ENCODE measurements at places on chromosomes 16 and 17.

DNA sequence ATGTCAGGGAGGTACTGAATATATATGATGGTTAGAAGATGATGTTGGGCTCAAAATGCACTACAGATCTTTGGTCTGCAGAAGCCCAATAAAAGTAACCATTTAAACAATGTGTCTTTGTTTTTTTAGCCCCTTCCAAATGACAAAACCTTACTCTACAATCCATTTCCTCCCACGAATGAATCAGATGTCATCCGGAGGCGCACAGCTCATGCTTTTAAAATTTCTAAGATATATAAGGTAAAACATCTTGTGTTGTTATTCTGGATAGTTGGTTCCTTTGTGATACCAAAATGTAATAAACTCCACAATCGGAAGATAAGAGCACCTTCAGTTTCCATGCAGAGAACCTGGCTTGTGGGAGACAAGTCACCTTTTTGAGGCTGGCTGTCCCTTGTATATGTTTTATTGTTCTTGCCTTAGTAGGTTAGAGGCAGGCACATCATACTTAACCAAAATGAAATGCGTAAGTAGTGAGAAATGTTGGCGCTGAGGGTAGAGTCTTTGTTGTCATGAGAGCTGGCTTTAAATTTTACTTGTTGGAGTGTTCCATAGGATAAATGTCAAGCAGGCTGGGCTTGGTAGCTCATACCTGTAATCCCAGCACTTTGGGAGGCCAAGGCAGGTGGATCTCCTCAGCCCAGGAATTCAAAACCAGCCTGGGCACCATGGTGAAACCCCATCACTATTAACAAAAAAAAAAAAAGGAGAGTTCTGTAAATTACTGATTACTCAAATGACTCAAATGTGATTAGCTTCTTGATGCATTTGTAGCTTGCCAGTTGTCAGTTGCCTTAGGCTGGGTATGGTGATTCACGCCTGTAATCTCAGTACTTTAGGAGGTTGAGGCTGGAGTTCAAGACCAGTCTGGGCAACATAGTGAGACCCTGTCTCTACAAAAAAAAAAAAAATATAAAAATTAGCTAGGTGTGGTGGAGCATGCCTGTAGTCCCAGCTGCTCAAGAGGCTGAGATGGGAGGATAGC is 19.7 kb upstream of the SNTB2 start:
- no peak for DNase-seq

- DNase-seq, result no peak
These were observed 9.3 kb downstream of the CORO6 start for GRCh38 chr17:29613352-29613837.

DNA sequence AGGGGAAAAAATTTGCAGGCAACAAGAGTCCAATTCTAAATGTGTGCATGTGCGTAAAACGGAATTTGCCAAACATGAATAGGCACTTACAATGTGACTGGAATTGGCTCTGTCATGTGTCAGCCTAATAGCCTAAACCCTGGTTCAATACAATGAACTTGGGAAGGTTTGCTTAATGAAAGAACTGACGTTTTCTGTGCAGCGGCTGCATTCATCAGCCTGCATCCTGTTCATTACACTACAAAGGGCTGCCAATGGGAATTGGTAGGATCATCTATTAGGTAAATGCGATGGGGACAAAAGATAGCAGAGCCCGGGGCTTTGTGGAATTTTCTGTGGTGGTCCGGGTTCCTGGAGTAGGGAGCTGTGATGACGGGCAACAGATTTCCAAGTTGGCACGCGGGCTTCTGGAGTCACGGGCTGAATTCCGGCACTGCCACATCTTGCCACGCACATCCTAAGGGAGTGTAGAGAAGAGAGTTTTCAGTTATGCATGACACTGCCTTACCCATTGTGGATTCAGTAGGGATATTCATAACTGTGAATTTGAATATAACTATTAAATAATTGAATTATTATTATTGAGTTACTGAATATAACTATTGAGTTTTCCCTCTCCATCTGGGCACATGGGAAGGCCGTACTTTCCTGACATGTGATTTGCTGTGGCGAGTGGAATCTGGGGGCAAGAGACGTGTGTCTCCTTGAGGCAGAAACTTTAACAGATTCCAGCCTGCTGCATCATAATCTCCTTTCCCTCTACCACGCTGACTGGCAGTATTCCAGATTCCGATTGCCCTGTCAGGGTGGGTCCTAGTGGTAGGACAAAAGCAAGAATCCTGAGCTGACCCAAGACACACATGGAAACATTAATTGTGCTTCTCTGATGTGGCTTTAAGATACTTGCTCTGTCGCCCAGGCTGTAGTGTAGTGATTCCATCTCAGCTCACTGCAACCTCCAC is 565.6 kb downstream of the WWOX start:
- DNase-seq, result no peak

DNA sequence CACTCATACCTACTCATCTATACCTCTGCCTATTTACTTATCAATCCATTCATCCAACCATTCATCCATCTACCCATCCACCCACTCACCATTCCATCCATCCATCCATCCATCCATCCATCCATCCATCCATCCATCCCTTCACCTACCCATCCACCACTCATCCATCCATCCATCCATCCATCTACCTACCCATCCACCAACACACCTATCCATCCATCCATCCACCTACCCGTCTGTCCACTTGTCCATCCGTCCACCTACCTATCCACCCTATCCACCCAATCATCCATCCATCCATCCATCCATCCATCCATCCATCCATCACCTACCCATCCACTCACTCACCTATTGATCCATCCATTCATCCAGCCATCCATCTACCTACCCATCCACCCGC is 235.7 kb downstream of the GSG1L start:
- no peak for DNase-seq

GRCh38 chr17:17088541-17089525 is 46.6 kb downstream of the MPRIP start:
- no peak for DNase-seq

DNA sequence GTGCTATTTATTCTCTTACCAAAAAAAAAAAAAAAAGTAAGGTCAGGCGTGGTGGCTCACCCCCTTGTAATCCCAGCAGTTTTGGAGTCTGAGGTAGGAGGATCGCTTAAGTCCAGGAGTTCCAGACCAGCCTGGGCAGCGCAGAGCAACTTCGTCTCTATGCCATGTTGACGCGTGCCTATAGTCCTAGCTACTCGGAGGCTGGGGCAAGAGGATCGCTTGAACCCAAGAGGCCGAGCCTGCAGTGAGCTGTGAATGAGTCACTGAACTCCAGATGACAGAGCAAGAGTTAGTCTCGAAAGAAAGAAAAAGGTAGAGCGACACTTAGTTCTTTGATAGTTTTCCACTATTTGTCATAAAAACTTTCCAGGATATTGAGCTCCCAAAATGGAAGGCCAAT is 1.4 kb upstream of the TENT4B start:
- no peak for DNase-seq

GRCh38 chr17:45269912-45270311 is 8.0 kb upstream of the SPATA32 start:
- no peak for DNase-seq

DNA sequence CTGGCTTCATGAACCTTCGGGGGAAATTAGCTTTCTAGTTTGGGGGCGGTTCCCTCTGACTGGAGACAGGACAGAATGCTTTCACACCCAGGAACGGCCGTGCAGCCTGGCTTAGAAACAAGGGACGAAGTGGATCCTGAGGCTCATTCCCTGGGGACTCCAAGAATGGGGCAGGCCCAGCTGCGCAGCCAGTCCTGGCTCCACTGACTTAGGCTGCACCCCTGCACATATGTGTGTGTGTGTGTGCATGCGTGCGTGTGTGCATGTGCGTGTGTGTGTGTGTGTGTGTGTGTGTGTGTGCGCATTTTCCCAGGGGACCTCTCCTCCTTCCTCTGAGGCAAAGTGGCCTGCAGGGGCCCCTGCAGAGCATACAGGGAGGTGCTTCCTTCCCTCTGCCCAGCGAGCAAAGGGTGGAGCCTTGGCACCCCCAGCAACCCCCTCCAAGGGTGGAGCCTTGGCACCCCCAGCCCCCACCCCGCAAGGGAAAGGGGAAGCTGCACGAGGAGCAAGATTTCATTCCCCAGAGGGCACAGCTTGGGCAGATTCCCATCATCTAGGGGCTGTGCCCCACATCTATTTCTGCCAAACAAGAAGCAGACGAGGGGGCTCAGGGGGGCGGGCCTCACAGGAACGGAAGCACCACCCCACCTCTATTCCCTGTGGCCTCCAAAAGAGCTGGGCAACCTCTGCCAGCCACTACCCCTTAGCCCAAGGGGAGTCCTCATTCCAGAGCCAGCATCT is 97.6 kb upstream of the CBX4 start:
- peak; percentile 56 for DNase-seq

DNA sequence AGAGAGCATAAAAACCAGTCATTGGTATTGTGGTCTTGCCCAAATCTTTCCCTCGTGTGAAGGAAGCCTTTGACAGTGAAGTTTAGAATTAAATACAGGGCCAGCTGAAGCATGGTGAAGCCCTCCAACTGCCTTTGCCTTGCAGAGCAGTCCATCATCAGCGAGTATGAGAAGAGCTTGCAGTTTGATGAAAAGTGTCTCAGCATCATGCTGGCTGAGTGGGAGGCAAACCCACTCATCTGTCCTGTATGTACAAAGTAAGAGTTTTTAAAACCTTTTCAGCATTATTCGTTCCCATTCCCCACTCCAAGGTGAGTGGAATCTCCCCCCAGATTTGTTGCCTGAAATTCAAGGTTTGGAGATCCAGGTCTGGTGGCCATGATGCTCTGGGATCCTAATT is 5.8 kb downstream of the RPAIN start:
- no peak for DNase-seq

DNA sequence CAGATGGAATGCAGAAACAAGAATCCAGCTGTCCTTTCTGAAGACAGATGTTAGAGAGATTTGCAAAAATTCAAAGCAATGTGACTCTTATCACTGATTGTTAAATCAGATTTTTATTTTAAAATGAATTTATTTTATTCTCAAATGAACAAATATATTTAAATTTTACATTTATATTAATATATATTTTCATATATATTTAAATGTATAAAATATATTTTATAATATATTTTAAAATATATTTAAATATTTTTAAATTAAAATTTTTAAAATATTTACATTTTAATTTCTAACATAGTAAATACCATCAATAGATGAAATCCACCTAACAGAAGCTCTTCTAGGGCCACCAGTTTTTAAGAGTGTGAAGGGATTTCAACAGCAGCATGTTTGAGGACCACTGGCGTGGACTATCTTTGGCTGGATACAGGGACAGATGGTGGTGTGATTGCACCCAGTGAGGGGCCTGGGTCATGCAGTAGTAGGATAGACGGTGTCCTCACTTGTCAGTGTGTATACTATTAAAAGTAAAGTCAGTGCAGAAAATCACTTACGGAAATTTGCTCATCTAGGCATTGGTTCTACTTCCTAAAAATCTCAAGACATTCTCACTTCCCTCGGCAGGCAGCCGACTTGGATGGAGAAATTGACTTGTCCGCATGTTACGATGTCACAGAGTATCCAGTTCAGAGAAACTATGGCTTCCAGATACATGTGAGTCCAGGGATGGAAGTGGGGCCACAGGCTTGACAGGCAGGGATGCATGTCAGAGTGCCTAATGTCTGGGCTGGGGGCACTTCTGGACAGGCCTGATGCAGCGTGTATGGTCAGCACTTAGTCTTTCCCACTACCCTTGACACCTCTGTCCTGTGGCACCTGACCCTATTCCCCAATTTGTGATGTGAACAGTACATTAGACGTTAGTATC is 56.3 kb downstream of the PLD6 start:
- DNase-seq, result no peak

DNA sequence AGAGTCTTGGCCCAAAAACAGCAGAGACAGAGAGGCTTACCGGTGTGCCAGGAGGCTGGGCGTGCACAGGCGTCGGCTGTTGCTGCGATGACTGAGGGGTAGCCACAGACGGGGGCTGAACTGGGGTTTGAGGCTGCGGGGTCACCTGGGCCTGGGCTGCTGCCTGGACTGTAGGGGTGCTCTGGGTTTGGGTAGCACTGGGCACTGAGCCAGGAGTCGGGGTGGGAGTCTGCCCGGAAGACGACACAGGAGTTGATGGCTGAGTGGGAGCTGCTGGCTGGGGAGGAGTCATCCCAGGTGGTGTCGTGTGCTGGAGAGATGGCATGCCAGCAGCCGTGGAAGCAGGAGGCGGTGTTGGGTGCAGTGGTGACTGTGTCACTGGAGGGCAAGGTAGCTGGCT is 53.2 kb upstream of the TRAP1 start:
- DNase-seq, result no peak

DNA sequence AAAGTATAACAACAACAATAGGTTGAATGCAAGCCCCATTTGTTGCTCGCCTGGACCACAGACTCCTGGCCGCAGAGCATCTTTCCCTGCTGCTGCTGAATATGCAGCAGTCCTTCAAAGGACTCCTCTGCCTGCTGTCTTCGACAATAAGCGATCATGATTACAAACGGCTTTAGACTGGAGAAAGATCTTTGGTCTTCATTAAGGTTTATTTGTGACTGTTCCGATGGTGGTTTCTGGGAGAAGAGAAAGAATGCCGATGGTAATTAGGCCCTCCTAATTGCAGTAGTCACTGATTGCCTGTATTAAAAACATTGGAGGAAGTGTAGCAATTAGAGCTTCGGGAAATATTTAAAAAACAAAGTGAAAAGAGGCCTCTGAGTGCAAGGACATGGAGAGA is 138.2 kb downstream of the CACNG3 start:
- no peak for DNase-seq

DNA sequence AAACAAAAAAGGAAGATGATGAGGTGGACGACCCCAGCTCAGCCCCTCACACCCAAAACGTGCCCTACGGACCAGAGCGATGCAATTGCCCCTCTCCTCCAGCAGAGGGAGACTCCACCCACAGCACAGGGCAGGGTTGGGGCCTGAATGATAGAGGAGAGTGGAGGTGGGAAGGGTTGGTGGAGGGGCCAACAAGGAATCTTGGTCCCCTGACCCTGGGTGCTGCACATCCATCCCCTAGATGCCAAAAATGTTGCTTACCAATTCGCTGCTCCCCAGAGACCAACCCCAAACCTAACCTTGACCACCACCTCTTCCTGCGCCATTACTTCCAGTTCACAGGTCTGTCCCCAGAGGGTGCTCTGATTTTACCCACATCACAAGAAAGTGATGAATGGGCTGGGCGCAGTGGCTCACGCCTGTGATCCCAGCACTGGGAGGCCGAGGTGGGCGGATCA is 12.9 kb downstream of the P2RX5 start:
- peak; percentile 39 for DNase-seq

DNA sequence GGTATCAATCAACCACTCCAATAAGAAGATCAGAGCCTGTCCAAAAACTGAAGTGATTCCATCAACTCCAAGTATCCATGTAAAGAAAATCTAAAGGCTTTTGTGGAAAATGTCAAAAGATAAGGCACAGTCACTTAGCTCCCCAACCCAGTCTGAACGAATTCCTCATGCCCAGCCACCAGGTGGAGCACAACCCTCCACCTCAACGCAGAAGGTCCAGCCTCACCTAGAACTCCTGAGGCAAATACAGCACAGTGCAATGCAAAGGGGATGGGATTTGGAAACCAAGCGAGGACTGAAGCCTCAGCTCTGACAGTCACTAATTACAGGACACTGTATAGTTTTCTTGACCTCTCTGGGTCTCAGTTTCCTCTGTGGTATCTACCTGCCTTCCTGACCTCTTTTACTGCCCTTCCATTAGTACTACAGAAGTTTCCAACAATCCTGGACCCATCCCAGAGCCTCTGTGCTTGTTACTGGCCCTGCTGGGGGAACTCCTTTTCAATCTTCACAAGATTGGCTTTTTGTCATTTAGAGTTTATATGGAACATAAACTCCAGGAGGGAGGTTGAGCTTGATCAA is 2.0 kb downstream of the NCBP3 start:
- peak; percentile 45 for DNase-seq

Data from BE2C (cell line).